ENCODE measurements at places on chromosomes 1 and 21.

- DNase-seq: no peak
These were observed 12.4 kb downstream of the C1orf116 start for GRCh38 chr1:207020065-207020708.

DNA sequence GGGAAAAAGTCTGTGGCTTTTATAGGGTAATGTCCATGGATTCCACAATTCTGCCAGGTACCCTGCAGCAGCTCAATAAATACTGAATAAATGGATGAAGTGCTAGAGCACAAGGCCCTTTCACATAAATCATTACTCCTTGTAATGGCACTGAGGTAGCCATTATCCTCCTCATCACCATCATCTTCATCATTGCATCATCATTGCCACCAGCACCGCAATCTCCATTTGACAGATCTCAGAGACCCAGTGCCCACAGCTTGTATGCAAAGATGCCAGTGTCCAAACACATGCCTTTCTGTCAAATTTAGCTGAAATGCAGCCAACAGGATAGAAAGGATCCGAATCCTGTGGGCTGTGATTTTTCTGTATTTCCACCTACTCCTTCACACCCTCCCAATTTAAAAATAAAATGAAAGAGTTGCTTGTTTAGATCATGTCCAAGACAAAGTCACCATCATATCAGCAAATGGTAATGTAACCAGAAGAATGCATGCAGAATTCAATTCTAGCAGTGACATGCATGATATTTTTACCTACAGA is 17.4 kb downstream of the DAB1 start:
- DNase-seq: no peak

DNA sequence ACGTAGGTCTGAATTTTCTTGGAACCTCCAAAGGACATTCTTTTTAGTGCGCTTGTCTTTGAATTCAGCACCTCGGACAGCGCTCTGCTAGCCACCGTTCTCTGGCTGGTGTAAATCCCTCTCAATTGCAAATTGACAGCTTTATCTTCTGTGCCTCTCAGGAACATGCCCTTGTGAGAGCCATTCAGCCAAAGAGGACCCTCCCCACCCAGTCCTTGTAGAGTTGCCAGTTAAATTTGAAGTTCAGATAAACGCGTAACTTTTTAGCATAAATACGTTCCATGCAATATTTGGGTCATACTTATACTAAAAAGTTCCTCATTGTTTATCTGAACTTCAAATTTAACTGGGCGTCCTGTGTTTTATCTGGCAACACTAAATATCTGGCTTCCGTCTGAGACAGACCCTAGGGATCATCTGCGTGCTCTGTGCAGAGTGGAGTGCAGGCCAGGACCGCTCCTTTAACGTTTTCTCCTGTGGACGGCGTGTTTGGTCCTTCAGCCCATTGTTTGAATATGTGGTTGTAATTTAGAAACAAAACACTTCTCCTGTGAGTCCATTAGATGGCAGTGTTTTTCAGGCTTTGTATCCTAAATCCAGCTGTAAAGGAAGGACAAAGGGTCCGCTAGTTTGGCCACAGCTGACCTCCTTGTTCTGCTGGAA is 7.0 kb downstream of the KCNAB2 start:
- peak; percentile 33 for DNase-seq

- no peak for DNase-seq
These were observed 193.8 kb upstream of the AJAP1 start for GRCh38 chr1:4460651-4461050.

Data from GM12865 (cell line).